ENCODE measurements at places on chromosomes 5 and 9. TPM values are rescaled to one million over a fixed set of nuclear protein-coding genes. Genes with fewer than 3 reads are reported as not detected.

The ZNF883 gene
- total RNA-seq, result 6.2 TPM

The TMEM232 gene
- total RNA-seq, result 4.8 TPM

The RANBP17 gene
- total RNA-seq, result 11.9 TPM

The SOX30 gene
- total RNA-seq, result not detected

The DRD1 gene
- total RNA-seq, result not detected

The PCDHGC4 gene
- total RNA-seq, result 0.77 TPM

The PCDHB14 gene
- total RNA-seq, result 0.58 TPM

The ORM2 gene
- total RNA-seq, result not detected

The LCN10 gene
- total RNA-seq, result not detected

The SURF2 gene
- total RNA-seq, result 10.1 TPM

The LRRC19 gene
- not detected for total RNA-seq

The PCDHGA9 gene
- total RNA-seq, result 2.1 TPM

The TPPP gene
- total RNA-seq, result 0.19 TPM

The AP3B1 gene
- total RNA-seq, result 57.2 TPM

The LHX2 gene
- total RNA-seq, result 0.19 TPM

The RAB3C gene
- not detected for total RNA-seq

The DOCK2 gene
- total RNA-seq, result 3.4 TPM

The AQP7 gene
- not detected for total RNA-seq

The ANKRD55 gene
- total RNA-seq, result under 0.01 TPM

The MRPS27 gene
- total RNA-seq, result 67.4 TPM

The COL5A1 gene
- total RNA-seq, result 254 TPM

The SNX2 gene
- total RNA-seq, result 84.2 TPM

The TRAF1 gene
- 2.3 TPM for total RNA-seq

The IRX2 gene
- total RNA-seq, result 0.56 TPM

The FRMD3 gene
- 11.1 TPM for total RNA-seq

The FOXI1 gene
- total RNA-seq, result under 0.01 TPM

The PCDHB5 gene
- 3.1 TPM for total RNA-seq

The AK1 gene
- total RNA-seq, result 40.3 TPM

The PKN3 gene
- 0.28 TPM for total RNA-seq

The TAS2R1 gene
- 0.28 TPM for total RNA-seq

The TMEFF1 gene
- 1.5 TPM for total RNA-seq

The NME5 gene
- total RNA-seq, result 1.7 TPM

The TTC16 gene
- total RNA-seq, result under 0.01 TPM

The PGM5 gene
- total RNA-seq, result 33.5 TPM

The RPL35 gene
- 2,667 TPM for total RNA-seq

The CD74 gene
- total RNA-seq, result 0.38 TPM

The TSSK1B gene
- under 0.01 TPM for total RNA-seq

The SPINK9 gene
- total RNA-seq, result not detected

The SH3PXD2B gene
- 11.9 TPM for total RNA-seq

The FCN2 gene
- total RNA-seq, result not detected

The PCDHGB3 gene
- total RNA-seq, result 1.9 TPM

The F2RL2 gene
- total RNA-seq, result 10.4 TPM

The GRXCR2 gene
- total RNA-seq, result not detected

All from regular cardiac myocyte (primary cell).